Vagina (tissue), 2 donors: ENCODE measurements at places on chromosomes 4 and X.

DNA sequence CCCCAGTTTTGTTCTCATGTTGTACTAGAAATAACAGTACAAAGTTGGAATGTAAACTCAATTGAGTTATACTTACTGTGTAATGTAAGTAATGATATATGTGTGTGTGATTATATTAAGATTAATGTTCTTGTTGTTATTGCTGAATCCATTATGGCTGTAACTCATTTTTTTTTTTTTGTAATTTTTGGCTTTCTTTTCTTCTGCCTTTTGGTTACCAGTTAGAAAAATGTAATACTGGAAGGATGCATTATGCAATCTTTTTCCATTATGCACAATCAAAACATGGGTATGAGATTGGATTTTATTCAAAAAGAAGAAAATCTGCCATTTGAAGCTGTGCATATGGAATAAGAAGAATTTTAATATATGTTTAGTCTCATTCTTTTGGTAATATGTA is 34.0 kb downstream of the BANK1 start:
- H3K4me3 ChIP-seq = no peak overlapping the region
- H3K4me1 ChIP-seq = no peaks in the 10 kb centered on the region
- DNase-seq = no peak
- no peaks in the 10 kb centered on the region for H3K27me3 ChIP-seq
- H3K36me3 ChIP-seq = no peaks in the 10 kb centered on the region

DNA sequence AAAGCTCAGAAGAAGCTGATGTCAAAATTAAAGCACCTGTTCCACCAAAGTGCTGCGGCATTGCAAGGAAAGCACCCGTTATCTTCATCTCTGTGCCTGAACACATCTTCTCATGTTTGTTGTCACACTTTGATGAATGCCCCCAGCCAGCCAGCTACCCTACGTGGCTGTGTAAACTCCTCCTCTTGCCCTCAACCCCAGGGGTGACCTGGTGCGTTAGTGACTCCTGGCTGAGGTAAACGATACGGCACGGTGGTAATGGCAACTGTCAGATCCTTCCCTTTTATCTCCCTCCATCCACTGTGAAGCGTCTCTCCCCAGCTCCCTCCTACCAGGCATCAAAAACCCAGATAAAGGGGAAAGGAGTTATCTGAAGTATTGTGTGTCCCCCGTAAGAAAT is 90.6 kb upstream of the WWC2 start:
- H3K27me3 ChIP-seq = no peaks in the 10 kb centered on the region
- H3K4me1 ChIP-seq = no peaks in the 10 kb centered on the region
- no peak overlapping the region for H3K4me3 ChIP-seq
- H3K27ac ChIP-seq = no peak overlapping the region

DNA sequence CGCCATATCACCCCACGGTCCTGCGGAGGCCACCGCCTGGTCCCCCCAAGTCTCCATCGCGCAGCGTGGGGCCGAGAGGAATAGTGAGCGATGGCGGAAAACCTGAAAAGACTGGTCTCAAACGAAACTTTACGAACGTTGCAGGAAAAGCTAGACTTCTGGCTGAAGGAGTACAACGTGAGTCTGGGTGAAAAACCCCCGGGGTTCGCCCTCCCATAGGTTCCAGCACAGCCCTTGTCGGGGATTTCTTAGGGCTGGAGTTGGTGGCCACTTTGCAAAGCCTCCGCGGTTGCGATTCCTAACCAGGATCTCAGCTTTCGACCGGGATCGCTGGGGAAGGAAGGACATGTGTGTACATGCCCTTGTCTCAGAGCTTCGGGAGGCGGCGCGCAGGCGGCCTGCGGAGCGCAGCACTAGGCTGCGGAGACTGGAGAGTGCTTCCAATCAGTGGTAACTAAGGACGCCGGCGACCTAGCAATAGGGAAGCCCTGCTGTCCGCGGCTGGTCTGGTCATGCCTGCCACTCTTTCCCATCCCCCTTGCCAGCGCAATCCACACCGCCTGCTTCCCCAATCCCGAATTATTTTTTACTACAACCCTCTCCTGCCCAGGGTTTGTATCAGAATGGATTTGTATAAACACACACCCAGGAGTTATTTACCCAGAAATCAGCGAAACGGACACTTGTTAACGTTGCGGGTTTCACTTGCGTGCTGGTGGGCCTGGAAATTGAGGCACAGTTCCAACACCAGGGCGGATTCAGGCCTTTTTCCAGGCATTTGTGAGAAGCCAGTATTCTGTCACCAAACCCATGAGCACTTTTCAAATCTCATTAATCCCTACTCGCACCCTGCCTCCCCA is 741 bp downstream of the SPATA18 start:
- peak overlapping the region; percentile 56 for H3K4me3 ChIP-seq
- peak; percentile 89 for DNase-seq

DNA sequence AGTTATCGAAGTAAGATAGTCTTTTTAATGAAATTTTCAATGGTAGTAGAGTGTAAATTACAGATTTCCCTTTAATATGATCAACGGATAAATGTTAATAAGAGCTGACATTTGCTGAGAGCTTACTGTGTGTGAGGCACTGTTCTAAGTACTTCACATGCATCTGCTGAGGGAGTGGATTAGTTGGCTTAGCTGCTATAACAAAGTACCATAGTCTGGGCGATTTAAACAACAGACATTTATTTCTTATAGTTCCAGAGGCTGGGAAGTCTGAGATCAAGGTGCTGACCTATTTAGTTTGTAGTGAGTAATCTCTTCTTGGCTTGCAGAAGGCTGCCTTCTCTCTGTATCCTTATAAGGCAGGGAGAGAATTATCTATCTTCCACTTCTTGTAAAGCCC is 174.3 kb downstream of the CEP135 start:
- DNase-seq = no peak
- H3K36me3 ChIP-seq = no peaks in the 10 kb centered on the region
- no peaks in the 10 kb centered on the region for H3K27me3 ChIP-seq
- no peak overlapping the region for H3K4me3 ChIP-seq
- no peak overlapping the region for H3K27ac ChIP-seq

DNA sequence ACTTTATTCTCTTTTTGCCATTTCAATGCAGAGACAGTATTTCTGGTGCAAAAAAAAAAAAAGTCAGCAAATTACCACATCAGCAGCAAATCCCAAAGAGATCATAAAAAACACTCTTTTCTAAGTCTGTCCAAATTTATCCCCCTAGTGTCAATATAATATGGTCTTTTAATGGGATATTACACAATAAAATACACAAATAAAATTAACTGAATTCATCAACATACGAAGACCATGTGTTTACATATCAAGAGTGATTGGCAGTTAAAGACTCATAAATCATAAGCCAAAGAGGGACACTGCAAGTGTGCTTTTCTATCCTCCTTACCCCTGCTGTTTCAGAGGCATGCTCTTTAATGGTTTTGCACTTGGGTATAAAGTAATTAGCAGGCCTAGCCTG is 340.2 kb upstream of the DKK2 start:
- no peak overlapping the region for H3K4me3 ChIP-seq
- H3K27ac ChIP-seq = no peak overlapping the region
- H3K36me3 ChIP-seq = no peaks in the 10 kb centered on the region
- no peak for DNase-seq

- no peaks in the 10 kb centered on the region for H3K27me3 ChIP-seq
- no peak overlapping the region for H3K27ac ChIP-seq
- no peak overlapping the region for H3K4me3 ChIP-seq
- no peaks in the 10 kb centered on the region for H3K4me1 ChIP-seq
- no peak for DNase-seq
- H3K36me3 ChIP-seq = no peaks in the 10 kb centered on the region
Observed at GRCh38 chr4:81883530-81884450, 412.1 kb upstream of the RASGEF1B start.

DNA sequence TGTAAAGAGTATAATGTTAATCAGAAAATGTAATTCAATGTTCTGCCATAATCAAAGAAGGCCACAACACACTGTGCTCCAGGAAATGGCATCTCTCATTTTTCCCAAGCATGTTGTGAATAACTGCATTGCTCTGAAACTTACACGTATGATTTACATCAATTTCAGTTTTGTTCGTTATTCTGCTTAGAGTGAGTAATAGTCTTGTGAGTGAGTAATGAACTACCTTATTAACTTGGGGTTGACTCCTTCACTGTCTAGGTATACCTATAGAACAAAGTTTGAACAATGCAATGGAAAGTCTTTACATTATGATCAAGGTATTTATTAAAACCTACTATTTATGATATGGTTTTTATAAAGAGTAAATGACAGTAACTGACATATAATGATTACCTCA is 17.8 kb upstream of the IBSP start:
- no peak for DNase-seq
- H3K4me1 ChIP-seq = no peaks in the 10 kb centered on the region
- no peaks in the 10 kb centered on the region for H3K27me3 ChIP-seq
- H3K36me3 ChIP-seq = no peaks in the 10 kb centered on the region
- no peak overlapping the region for H3K27ac ChIP-seq

DNA sequence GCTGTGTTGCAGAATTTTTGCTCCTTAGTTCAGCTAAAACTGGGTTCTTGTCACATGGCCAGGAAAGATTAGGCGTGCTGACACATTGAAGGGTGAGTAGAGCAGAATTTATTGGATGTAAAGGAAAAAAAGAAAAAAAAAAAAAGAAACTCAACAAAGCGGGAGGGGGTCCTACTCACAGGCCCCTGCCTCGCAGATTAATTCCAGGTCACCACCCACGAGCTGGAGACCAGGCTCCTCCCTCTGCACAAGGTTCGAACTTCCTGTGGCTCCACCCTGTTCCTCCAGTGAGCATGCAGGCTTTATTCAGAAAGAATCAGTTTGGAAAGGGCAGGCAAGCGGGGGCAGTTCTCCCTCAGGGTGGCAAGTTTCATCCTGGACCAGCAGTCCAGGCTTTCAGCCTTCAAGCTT is 17.1 kb downstream of the MGST2 start:
- no peak overlapping the region for H3K4me3 ChIP-seq
- H3K4me1 ChIP-seq = peaks cover 16% of the 10 kb centered on the region
- H3K27me3 ChIP-seq = no peaks in the 10 kb centered on the region

- DNase-seq = no peak
- no peaks in the 10 kb centered on the region for H3K4me1 ChIP-seq
- H3K27me3 ChIP-seq = no peaks in the 10 kb centered on the region
- H3K36me3 ChIP-seq = no peaks in the 10 kb centered on the region
- no peak overlapping the region for H3K27ac ChIP-seq
- no peak overlapping the region for H3K4me3 ChIP-seq
Observed at GRCh38 chr4:167956676-167957075, 135.7 kb upstream of the ANXA10 start.

- no peaks in the 10 kb centered on the region for H3K4me1 ChIP-seq
- no peak for DNase-seq
- no peaks in the 10 kb centered on the region for H3K27me3 ChIP-seq
- H3K27ac ChIP-seq = no peak overlapping the region
- H3K4me3 ChIP-seq = no peak overlapping the region
Observed at GRCh38 chr4:114146947-114147618, 167.6 kb upstream of the ARSJ start.

DNA sequence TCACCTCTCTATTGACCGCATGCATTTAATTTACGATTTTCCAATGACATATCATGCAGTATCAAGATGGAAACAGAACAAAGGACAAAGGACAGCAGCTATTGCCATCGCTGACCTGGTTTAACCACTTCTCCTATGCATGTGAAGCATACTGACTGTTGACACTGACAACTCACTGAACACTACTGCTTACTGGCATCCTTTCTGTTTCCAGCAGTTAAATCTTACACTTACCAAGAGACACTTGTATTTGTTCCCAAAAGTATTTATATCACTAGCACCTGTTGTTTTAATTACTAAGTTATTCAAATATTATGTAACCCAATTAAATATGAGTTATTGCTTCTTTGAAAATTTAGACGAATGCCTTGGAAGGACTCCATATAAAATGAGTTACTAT is 176.7 kb downstream of the PDGFC start:
- no peak for DNase-seq
- H3K27ac ChIP-seq = no peak overlapping the region
- no peaks in the 10 kb centered on the region for H3K36me3 ChIP-seq
- no peaks in the 10 kb centered on the region for H3K27me3 ChIP-seq

DNA sequence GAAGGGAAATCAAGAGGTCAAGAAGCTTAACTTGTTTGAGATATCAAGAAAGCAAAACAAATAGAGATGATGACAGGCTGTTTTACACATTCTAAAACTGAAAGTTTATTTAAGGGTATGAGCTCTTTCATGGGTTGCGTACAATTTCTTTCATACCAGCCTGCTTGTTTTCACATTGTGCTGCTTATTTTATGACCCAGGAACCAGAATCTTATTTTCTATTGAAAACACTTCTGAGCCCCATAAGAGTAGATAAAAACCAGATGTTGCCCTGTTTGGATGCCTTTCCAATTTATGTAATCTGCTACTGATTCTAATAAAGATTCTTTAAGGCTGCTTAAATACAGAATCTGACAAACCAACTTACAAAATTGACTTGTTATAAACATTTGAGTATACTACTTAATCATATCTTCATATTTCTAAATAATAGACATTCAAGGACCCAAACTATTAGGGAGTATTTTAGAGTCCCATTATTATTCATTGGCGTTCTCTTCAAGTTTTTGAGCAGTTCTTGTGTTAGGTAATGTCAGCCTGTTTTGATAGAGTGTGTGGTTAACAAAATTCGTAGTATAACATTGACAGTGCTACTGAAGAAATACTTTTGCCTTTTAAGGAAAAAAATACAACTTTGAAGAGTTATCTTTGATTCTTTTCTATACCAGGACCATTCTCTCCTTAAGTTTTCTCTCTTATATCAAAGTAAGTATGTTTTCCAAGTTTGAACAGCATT is 74.4 kb downstream of the PDLIM5 start:
- peak overlapping the region; percentile 7 for H3K27ac ChIP-seq
- no peak overlapping the region for H3K4me3 ChIP-seq
- no peaks in the 10 kb centered on the region for H3K27me3 ChIP-seq
- no peak for DNase-seq

DNA sequence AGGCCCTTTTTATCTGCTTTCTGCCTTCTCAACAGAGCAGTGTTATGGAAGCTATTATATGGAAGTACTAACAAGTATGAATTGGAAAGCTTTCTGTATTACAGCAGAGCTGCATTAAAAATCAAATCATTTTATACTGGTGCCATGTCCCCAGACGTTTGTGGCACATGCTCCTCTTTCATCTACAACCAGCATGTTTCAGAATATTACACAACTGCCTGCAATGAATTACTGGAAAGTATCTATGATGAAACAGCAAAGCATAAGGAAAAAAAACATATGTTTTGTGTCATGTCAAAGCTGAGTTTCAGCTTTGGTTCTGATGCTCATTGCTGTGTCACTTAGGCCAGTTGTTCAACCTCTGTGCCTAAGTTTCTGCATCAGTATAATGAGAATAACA is 576.8 kb downstream of the GBA3 start:
- no peak overlapping the region for H3K4me3 ChIP-seq
- H3K36me3 ChIP-seq = no peaks in the 10 kb centered on the region

- H3K27me3 ChIP-seq = no peaks in the 10 kb centered on the region
- no peak overlapping the region for H3K27ac ChIP-seq
- no peak overlapping the region for H3K4me3 ChIP-seq
- H3K36me3 ChIP-seq = no peaks in the 10 kb centered on the region
Observed at GRCh38 chrX:54786967-54787366, 11.1 kb downstream of the ITIH6 start.

DNA sequence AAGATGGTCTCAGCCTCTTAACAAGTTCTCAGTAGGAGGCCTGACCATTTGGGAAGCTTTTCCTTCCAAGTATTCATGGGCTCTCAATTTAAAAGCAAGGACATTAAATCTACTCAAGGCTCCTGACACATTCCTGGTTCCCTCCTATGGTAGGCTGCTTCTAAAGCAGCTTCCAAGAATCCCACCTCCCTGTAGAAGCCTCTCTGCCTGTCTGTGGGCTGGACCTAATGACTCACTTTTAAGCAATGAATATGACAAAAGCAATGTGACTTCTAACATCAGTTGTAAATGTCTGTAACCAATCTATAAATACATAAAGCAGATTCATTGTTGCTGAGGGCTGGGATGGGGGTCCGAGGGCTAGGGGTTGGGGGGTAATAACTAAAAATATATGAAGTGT is 99.5 kb upstream of the FAM9B start:
- no peak for DNase-seq
- no peak overlapping the region for H3K27ac ChIP-seq
- no peaks in the 10 kb centered on the region for H3K36me3 ChIP-seq
- no peaks in the 10 kb centered on the region for H3K27me3 ChIP-seq
